ENCODE measurements at places on chromosomes 12 and 14. TPM values are rescaled to one million over a fixed set of nuclear protein-coding genes. Genes with fewer than 3 reads are reported as not detected.

Gene ACRBP
- 0.60 TPM for polyA plus RNA-seq

Gene PROX2
- not detected for polyA plus RNA-seq

Gene UNC79
- polyA plus RNA-seq, result 0.15 TPM

Gene CD27
- not detected for polyA plus RNA-seq

Gene GPD1
- polyA plus RNA-seq, result 18.1 TPM

Gene MAGOHB
- polyA plus RNA-seq, result 14.5 TPM

Gene TRIM9
- 0.47 TPM for polyA plus RNA-seq

Gene TMED8
- 5.0 TPM for polyA plus RNA-seq

Gene SYCP3
- polyA plus RNA-seq, result 0.04 TPM

Gene ETFBKMT
- 2.3 TPM for polyA plus RNA-seq

Gene ADAM20
- polyA plus RNA-seq, result not detected

Gene CSRP2
- polyA plus RNA-seq, result 41.6 TPM

Gene AMDHD1
- polyA plus RNA-seq, result 0.39 TPM

Gene BMP4
- 3.8 TPM for polyA plus RNA-seq

Gene TAS2R50
- polyA plus RNA-seq, result 0.27 TPM

Gene KLRK1
- polyA plus RNA-seq, result 0.69 TPM

Gene IFNG-AS1
- polyA plus RNA-seq, result not detected

Gene RCOR1
- 11.1 TPM for polyA plus RNA-seq

Gene CLEC4D
- polyA plus RNA-seq, result not detected

Gene KRT83
- polyA plus RNA-seq, result not detected

Gene KRT78
- polyA plus RNA-seq, result not detected

Gene GNB3
- 1.9 TPM for polyA plus RNA-seq

Gene SRRM4
- polyA plus RNA-seq, result 0.04 TPM

Gene GRIP1
- polyA plus RNA-seq, result 0.30 TPM

Gene CKAP4
- polyA plus RNA-seq, result 19.0 TPM

Gene PPP1R36
- polyA plus RNA-seq, result 0.11 TPM

Gene SLC6A12
- 0.11 TPM for polyA plus RNA-seq

Gene TMBIM4
- polyA plus RNA-seq, result 91.2 TPM

Gene CCDC196
- not detected for polyA plus RNA-seq

Gene FBXO21
- polyA plus RNA-seq, result 23.9 TPM

Gene FAM90A1
- 0.19 TPM for polyA plus RNA-seq

Gene HCAR2
- 0.42 TPM for polyA plus RNA-seq

Gene ACOT6
- not detected for polyA plus RNA-seq

Gene SPIC
- not detected for polyA plus RNA-seq

Gene RNF212B
- not detected for polyA plus RNA-seq

Gene PTPRR
- polyA plus RNA-seq, result 0.58 TPM

Gene ANO4
- polyA plus RNA-seq, result 0.10 TPM

Gene ZDHHC22
- polyA plus RNA-seq, result not detected

Gene TMEM233
- polyA plus RNA-seq, result 0.08 TPM

Gene DNAH10
- 0.11 TPM for polyA plus RNA-seq

Gene HOXC10
- polyA plus RNA-seq, result not detected
